ENCODE measurements at places on chromosomes 13 and 19.

DNA sequence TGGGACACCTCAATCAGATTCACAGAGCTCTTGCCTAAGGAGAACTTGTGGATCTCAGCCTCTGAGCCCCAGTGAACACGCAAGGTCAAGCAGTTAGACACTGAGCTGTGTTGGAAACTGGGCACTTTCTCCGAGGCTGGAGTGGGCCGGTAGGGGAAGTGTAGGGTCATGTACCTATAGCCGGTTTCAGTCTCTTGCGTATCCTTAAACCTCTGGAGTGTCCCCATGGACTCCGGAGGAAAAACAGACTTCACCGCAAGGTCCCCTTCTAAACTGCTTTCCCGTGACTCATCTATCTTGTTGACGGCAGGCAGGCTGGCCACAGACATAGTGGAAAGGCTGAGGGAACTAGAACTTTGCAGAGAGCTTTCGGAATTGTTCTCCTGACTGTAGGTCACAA, 11.3 kb downstream of the IQCN start:
- DNase-seq, result no peak

- no peak for DNase-seq
These were observed 190.9 kb downstream of the SLITRK6 start for GRCh38 chr13:85608255-85608829.

DNA sequence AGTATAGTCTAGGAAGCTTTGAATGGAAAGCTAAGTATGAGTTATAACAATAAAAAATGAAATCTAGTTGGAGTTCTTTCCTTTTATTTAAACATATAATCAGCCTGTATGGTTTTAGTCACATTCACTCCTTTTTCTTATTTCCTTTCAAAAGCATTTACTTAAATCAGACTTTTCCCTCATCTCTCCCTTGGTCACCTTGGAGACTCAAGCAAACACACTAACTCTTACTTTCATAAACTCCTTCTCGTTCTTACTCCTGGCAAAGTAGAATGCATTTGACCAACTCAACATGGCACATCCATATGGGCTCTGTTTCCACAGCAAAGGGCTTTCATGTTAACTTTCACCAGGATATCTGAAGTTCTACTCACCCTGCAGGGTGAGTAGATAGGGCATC, 400.0 kb downstream of the LMO7 start:
- peak; percentile 48 for DNase-seq

GRCh38 chr13:51619614-51620013, 35.4 kb downstream of the WDFY2 start:
- peak; percentile 78 for DNase-seq

DNA sequence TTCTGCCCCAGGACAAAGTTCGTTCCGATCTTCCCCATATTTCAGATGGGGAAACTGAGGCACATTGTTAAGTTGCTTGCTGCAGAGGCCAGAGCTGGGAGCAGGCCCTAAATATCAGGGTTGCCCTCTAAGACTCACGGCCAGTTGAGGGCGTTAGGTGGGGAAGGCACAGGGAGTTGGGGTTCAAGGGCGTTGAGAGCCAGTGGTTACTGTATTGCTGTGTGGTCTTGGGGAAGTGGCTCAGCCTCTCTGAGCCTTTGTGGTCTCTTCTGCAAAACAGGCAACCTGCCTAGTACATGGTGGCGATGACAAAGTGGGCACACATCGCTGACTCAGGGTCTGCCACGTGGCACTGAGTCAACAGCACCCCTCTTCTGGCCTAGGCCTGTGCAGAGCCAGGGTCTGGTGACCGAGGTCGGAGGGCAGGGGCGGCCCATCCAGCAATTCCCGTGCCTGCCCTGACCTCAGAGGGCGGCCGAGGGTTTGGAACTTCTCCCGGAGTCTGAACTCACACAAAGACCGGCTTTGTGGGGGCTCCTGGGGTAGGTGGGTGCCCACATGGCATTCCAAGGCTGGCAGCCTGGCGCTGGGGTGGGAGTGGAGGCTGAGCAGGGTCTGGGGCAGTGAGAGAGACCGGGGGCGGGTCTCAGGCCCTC, 10.2 kb downstream of the TNFAIP8L1 start:
- no peak for DNase-seq

All from iris pigment epithelial cell (primary cell).